ENCODE measurements at places on chromosomes 2 and 18.
A peak's percentile ranks its signal among the peaks of the same experiment; 100 is the strongest.

GRCh38 chr2:55489467-55490062, 30.0 kb upstream of the CFAP36 start:
- DNase-seq, result no peak

- DNase-seq, result no peak
These were observed 13.0 kb downstream of the MTERF4 start for GRCh38 chr2:241088791-241089732.

DNA sequence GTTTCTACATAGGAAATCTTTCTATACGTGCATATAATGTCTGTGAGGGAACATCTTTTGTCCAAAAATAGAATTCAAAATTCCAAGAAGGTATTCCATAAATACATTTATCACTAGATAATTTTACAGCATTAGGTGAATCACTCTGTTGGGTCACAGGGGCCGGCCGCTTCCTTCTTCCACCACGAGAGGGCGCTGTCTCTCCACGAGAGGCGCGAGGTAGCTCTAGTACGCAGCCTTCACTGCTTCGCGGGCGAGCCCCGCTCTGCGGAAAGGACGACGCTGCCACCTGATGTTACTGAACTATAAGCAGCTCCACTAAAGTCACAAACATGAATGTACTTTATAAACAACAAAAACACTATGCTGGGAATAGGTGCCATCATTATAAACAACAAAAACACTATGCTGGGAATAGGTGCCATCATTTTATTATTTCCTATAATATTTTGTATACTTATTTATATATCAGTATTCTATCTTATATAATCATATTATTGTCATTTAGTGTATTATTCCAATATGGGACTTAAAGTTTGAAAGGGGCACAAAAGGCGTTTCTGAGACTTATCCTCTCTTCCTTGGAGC, 69.4 kb upstream of the REV1 start:
- peak; percentile 66 for DNase-seq

DNA sequence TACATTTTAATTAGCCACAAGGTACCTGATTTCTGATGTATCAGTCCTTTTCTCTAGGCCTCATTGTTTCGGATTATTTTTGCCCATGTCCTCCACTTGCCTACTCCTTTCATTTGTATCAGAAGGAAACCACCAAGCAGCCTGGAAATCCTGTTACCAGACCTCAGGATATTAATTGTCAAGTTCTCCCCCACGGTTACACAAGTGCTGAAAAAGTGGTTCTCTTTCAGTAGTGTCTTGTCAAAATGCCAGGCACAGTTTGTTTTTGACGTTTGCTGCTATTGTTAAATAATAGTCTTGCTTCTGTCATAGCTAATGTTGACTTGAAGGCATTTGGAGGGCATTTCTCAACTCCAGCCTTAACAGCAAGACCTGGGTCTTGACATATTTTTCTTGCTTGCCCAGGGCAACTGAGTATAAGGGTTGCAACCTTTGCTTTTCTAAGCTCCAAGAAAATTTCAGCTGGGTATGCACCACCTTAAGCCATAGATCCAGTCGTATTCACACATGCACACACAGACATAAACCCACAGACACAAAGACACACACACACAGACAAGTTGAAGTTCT, 31.0 kb downstream of the INSIG2 start:
- DNase-seq, result no peak

DNA sequence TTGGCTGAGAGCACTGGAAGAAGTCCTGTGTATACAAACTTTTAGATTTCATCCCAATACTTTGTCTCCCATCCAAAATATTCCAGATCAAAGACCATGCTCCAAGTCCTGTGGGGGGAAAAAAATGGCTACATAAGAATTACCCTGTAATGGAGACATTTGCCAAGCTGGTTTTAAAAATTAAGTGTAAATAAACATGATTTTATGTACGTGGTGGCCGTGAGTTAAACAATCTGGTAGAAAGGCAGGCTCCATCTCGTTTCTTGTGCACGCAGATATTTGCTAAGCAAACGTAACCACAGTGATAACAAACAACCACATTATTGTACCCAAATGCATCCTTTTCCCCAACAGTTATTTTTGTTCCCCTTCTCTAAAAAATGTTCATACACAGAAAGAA, 176.4 kb downstream of the ZNF516 start:
- no peak for DNase-seq

DNA sequence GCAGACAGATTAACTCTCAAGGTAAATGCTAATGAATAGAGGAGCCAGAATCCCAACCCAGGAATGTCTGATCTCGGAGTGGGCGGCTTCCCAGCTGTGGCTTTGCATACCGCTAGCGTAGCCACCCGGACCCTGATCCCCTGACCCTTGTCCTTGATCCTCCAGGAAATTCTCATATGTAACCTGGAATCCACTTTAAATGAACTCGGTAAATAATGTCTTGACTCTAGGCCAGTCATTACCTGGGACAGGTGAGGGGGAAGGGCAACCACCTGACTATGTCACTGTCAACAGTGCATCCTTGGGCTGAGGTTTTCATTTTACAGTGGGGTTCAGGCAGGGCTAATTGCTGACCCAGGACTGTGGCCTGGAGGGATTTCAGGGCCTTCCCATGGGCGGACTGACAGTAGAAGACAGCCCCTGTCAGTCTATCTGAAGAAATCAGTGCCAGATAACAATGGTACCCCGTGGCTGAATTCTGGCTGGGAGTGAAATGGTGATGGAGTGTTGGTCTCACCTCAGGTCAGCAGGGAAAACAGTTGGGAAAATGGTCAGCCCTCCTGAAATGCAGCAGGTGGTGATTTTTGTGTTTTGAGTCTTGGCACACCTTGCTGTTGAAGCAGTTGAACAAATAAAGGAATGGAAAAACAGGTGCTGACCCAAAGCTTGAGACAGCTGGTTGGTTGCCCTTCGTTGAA, 9.6 kb downstream of the ACKR3 start:
- no peak for DNase-seq

- DNase-seq, result no peak
These were observed 291.5 kb downstream of the PTH2R start for GRCh38 chr2:208698114-208698513.

GRCh38 chr2:73111073-73112025, 1.4 kb downstream of the RAB11FIP5 start:
- DNase-seq, result no peak

DNA sequence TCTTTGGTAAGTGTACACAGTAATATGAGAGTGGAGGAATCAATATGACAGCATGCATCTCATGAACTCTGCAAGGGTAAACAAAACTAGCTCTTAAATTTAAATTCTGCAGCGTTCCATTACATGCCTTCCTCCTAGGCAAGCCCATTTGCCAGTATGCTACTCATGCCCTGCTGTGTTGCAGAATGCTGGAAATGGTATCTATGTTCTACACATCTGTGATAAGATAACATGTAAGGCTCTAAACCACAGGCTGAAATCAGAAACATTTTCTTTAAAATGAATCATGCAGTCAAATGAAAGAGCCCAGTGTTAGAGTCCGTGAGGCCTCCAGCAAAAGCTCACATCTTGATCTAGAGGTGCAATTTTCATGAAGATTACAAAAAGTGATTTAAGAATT, 112.8 kb upstream of the FN1 start:
- peak; percentile 24 for DNase-seq

DNA sequence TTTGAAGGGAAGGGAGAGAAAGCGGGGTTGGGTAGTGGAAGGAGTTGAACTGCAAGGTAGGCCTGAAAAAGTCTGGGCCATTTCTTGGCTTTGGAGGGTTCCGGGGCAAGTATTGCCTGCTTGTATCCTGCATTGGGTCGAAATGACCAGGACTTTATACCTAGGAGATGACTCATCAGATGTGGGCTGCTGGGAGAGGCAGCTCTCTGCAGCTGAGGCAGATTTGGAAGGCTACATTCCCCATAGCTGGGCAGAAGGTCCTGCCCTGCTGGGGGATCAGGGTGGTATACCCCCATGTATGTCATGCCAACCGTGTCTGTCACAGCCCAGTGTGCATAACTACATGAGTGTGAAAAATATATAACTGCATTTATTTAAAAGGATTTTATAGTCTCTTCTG, 171.8 kb upstream of the SPRED2 start:
- DNase-seq, result no peak

DNA sequence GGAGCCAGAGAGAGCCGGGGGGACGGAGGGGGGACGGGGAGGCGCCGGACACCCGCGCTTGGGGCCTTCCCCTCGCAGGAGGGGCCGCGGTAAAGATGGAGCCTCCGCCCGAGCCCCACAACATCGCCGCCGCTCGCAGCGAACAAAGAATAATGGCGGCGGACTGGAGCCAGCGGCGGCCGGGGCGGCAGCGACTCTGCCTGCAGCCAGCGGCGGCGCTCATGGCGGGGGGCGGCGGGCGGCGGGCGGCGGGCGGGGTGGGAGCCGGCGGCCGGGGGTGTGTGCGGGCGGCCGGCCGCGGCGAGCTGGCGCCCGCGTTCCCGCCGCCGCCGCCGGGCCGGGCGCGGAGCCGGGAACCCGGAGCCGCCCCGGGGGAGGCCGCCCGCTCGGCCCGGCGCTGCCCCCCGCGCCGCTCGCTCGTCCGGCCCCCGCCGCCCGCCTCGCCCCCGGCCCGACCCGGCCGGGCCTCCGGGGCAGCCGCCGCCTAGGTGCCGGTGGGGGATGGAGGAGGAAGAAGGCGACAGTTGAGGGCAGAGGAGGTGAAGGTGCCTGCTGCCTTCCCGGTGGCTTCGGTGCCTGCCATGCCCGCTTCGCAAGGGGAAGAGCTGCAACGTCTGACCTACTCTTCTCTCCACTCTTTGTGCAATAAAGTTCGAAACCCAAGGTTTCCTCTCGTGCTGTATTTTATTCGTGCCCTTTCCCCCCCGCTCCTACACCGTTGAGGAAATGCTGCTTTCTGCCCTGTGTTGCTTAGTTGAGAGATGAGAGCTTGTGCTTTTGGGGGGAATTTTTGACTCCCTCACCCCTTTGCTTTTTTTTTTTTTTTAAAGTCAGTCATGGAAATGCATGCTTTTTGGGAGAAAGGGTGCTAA, 634 bp downstream of the CREB1 start:
- DNase-seq, result peak; percentile 45

GRCh38 chr2:40373111-40373510, 78.8 kb downstream of the SLC8A1 start:
- DNase-seq, result no peak

DNA sequence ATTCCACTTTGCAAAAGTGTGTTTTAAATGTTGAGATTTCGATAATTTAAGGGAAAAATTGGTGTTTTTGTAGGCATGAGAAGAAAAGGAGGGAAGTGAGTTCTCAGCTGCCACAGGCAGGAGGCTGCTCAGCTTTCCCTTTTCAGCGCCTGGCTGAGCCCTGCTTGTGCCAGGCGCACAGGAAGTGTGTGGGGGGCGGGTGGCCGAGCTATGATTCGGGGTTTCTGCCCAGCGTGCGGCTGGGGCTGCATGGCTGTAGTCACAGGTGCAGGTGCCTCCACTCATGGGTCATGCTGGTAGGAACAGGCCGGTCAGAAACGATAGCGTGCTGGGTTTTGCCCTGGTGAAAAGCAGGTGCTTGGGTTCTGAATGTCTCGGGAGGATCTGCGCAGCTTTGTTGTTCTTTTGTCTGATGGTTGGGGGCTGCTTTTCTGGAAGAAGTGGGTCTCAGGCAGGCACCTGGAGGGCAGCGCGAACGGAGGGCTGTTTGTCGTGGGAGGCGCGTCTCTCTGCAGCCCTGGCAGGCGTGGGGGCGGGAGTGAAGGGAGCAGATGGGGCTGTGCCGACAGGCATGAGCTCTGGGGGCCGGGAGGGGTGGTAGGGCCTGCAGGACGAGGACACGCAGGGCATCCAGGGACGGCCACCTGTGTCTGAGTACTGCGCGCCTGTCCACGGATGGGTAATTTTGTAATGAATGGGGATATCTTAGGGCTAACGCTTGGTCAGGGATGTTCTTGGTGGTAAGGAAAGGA, 2.1 kb downstream of the KCNG2 start:
- DNase-seq, result no peak

DNA sequence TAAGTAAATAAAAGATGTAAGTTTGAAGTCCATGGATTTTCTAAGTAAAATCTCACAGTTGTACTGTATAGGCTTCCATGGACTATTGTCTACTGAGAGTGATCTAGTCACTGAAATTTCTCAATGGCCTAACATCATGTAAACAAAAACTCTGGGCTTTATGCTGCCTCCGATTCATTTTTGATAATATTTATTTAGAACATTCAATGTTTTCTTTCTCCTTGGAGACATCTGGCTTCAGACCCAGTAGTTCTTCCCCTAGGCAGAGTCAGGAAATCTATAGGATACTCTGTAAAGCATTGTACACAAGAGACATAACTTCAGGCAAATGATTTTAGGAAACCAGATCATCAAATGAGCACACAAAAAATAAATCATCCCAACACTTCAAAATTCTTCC, 1208.6 kb upstream of the ZEB2 start:
- DNase-seq, result no peak

GRCh38 chr2:233418761-233419546, 64.7 kb downstream of the DGKD start:
- peak; percentile 30 for DNase-seq

- no peak for DNase-seq
These were observed 49.4 kb downstream of the AGAP1 start for GRCh38 chr2:235543128-235543750.

- DNase-seq, result no peak
These were observed 4.3 kb downstream of the KLF7 start for GRCh38 chr2:207161247-207162123.

DNA sequence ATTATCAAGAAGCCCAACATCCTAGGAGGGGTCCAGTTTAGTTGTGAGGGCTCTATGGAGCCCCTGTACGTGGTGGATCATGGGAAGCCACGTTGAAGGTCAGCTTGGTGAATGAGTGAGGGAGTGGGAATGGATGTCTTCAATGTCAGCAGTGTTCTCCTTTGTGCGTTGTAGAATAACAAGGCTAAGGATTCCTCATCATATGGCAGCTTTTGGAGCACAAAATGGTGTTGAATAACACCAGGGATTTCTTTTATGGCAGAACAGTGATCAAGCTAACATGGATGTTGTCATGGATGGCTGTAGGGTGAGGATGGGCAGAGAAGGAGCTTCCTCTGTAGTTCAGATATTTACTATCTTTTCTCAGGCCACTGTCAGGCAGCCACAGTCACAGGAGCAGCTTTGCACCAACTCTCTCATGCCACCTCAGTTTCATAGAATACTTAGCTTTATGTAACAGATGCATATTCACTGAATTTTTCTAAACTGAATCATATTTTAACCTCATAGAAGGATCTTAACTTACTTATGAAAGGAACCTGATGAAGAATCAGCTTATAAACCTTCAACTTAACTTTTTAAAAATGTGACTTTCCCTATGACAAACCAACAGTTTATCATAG, 284.5 kb upstream of the EPAS1 start:
- no peak for DNase-seq

- no peak for DNase-seq
These were observed 66.9 kb upstream of the MAP3K20 start for GRCh38 chr2:173008786-173009185.

GRCh38 chr18:7452331-7452730, 114.8 kb upstream of the PTPRM start:
- peak; percentile 12 for DNase-seq

GRCh38 chr2:102615620-102616436, 3.5 kb upstream of the SLC9A2 start:
- peak; percentile 57 for DNase-seq

Data from fibroblast of skin of abdomen (primary cell).